ENCODE measurements at places on chromosomes 6 and 20.

- no peak for DNase-seq
Measured at GRCh38 chr6:82364087-82365015, 734 bp downstream of the TPBG start.

DNA sequence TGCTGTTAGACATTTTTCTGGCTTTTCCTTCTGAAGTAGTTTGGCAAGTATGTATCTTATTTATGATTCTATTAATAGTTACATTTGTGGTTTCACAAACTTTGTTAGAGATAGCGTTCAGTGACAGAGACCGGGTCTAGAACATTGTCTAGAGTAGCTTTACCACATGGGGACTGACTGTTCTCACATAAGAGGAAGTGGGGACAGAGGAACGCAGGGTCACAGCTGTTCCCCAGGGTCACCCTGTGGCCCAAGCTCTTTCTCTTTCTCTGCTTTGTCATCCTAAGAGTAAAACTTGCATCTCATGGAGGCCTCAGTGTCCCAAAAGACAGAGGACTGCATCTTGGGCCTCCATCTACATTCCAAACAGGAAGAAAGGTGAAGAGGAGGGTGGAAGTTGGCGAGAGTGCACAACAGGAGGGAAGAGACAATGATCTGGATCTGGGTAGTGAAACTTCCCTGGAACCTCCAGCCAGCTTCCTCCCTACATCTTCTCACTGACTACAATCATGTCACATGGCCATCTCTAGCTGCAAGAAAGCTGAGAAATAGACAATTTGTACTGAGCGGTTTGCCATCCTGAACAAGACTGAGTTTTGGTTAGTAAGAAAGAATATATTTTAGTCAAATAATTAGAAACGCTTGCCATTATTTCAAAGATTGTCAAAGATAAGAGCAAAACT lies 645.8 kb upstream of the ARID1B start:
- DNase-seq: no peak

- no peak for DNase-seq
Measured at GRCh38 chr6:39961178-39961577, 26.9 kb upstream of the MOCS1 start.

- DNase-seq: no peak
Measured at GRCh38 chr6:148316308-148316707, 26.3 kb upstream of the SASH1 start.

GRCh38 chr6:116424001-116424400 lies 37.2 kb upstream of the CALHM6 start:
- no peak for DNase-seq

DNA sequence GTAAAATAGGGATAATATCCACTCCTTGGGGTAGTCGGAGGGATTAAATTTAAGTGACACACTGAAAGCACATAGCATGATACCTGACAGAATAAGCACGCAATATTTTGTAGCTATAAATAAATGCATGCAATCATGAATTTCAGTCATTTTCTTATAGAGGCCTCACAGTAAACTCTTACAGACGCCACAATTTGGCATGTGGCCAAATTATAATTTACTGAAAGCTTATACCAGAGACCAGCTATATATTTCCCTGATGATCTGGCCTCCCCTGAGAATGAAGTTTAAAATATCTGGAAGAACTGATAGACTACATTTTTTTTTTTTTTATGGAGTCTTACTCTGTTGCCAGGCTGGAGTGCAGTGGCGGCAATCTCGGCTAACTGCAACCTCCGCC lies 40.9 kb downstream of the QRSL1 start:
- no peak for DNase-seq

- DNase-seq: no peak
Measured at GRCh38 chr6:43509984-43510826, at the start of gene LRRC73. LRRC73 (minus strand) TSS chr6:43510346; CDS start chr6:43509785, 561 bp downstream.

DNA sequence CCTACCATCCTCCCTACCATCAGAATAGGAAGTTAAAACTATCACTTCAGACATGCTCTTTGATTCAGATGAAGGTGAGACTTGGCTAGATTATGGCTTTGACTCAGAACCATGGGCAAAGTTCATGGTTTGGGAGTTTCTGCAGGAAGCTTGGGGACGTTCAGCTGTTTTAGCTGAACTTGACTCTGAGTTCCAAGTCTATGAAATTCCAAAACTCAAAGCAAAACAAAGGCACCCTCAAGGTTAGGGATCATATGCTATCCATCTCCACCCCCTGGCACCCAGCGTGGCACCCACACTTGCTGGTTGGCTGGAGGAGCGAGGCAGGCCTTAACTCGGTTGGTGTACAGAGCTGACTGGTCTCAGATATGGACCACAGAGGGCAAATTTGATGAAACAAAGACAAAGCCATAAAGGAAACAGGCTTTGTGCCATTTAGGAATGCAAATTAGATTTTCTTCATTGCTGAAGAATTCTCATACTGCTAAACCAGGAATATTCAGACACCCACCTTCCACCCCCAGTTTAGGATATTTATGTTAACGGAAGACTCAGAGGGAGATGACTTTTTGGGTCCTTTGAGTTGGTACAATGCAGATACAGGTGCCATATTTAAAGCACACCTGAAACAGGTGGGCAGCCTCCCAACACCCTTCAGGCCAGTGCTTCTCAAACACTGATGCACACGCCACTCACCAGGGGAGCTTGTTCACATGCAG lies 88.4 kb upstream of the SLC22A16 start:
- DNase-seq: no peak

GRCh38 chr6:145137425-145137824 lies 597.9 kb downstream of the EPM2A start:
- no peak for DNase-seq

DNA sequence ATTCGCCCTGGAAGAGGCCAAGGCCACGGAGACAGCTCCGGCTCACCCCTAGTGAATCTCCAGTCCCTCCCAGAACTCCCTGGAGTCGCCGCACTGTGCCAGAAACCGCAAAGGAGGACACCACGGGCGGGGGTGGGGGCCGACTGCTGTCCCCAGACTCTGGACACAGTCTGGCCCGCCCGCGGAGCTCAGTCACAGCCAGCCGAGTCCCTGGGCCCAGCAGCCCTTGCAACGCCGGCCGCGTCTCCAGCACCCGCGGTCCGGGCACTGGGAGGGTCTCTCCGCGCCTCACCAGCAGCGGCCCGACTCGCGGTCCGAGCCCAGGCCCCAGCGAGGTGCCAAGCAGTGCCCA lies 518 bp downstream of the PEX6 start:
- DNase-seq: no peak

DNA sequence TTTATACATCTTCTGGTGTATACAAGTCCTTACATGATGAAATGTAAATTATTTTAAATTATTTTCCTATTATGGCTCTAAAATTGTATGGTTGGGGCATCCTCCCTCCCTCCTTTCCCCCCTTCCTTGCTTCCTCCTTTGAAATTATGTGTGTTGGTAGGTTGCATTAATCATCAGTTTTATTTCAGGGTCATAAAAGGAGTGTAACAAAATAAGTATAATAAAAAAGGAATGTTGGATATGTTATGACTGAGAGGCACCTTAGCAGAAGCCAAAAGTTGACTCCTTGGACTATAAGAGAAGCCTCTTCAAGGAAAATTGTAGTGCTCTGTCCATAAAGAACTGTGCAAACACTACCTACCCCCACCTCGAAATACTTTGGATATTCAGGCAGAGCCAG lies 46.6 kb upstream of the PTPRK start:
- DNase-seq: no peak

GRCh38 chr6:87391334-87391733 lies 16.4 kb upstream of the CFAP206 start:
- DNase-seq: no peak

- DNase-seq: no peak
Measured at GRCh38 chr6:141443032-141443431, 689.7 kb upstream of the GJE1 start.

DNA sequence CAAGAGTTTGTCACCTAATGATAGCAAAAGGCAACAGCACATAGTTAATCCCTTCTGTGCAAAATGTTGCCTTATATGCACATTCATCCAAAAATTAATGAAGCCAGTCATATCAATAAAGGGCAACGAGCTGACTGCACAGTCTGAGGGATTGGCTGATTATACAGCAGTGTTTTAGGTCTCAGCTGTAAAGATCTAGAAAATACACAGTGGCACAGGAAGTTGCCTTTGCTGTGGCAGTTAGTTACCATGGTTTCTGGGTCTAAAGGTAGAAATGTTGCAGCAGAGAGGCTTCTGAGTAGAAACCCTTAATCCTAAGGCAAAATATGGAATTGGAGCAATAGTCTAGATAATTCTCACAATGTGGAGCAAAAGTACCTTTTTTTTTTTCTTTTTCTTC lies 89.7 kb downstream of the SMPDL3A start:
- DNase-seq: no peak

DNA sequence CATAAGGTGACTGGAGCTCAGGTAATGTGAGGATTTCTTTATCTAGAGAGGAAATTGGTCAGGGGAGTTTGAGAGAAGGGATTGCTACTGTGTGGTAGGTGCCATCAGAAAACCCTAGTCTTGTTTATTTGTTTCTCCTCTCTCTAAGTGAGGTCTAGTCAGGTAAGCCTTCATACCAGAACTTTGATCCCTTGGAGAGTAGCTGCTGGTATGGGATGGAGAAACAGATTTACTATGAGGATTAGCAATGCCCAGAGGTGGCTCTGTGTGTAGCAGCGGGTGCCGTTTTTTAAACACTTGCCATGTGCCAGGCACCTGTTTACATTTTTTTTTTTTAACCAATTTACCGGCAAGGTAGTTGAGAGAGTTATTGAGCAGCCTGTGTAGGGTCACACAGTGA lies 19.5 kb downstream of the CMTR1 start:
- no peak for DNase-seq

- no peak for DNase-seq
Measured at GRCh38 chr20:53522026-53522425, 71.6 kb downstream of the ZNF217 start.

GRCh38 chr6:18269253-18269652 lies 4.9 kb upstream of the DEK start:
- peak; percentile 22 for DNase-seq

DNA sequence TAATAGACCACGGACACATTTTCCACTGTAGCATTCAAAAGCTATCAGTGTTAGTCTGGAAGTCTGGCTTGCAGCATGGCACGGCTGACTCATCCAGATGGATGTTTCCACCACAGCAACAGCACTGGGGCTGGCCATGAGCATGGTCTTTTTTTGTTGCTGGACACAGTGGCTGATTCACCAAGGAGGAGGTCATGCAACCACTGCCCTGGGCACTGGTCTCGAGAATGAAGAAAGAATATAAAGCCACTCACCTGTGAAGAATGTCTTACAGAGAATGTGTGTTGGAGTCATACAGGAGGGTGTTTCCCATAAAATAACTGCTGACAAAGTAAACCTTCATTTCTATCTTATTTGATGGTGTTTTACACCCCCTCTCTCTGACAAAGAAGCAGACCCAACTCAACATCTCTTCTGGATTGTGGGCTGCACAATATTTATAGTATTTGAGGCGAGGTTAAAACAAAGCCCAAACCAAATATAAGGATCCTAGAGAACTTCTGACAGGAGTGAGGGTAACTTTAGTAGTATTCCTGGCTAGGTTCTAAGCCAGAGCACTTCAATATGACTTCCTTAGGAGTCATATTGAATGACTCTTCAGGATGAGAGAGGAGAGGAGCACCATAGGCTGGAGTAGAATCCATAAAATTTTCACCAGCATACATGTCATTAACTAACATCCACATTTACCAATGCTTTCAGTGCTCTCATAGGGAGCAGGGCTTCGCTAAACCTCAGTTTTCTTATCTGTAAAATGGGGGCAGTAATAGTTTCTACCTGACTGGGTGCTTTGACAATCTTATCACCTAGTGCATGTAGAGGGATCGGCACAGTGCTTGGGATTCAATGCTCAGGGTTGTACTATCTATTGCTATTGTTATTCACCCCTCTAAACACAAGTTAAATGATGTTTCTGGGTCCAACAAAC lies 121.4 kb downstream of the KIF13A start:
- DNase-seq: no peak

Measured in GF-D8 (cell line).